ENCODE measurements at places on chromosomes 13 and 19. TPM values are rescaled to one million over a fixed set of nuclear protein-coding genes. Genes with fewer than 3 reads are reported as not detected.

DNA sequence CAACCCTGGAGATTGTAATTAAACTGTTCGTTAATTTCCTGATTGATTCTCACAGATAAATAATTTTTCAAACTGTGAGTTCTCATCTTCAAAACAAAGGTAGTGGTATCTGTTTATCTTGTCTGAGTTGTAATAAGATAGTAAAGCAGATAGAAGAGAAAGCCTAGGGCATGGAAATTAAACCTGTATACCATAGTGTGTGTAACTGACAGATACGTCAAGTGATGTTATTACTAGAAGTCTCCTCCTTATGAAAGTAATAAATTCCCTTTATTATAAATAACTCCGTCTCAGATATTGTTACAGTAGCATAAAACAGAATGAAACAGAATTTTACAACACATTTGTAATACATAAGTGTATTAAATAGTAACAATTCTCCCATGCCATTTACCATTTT is 1065.1 kb downstream of the SLITRK1 start:
- no peak for DNase-seq

- no peak for DNase-seq
These were observed 55.6 kb downstream of the TMED1 start for GRCh38 chr19:10780368-10780767.

- no peak for DNase-seq
These were observed 27.6 kb downstream of the EDNRB start for GRCh38 chr13:77891041-77891440.

DNA sequence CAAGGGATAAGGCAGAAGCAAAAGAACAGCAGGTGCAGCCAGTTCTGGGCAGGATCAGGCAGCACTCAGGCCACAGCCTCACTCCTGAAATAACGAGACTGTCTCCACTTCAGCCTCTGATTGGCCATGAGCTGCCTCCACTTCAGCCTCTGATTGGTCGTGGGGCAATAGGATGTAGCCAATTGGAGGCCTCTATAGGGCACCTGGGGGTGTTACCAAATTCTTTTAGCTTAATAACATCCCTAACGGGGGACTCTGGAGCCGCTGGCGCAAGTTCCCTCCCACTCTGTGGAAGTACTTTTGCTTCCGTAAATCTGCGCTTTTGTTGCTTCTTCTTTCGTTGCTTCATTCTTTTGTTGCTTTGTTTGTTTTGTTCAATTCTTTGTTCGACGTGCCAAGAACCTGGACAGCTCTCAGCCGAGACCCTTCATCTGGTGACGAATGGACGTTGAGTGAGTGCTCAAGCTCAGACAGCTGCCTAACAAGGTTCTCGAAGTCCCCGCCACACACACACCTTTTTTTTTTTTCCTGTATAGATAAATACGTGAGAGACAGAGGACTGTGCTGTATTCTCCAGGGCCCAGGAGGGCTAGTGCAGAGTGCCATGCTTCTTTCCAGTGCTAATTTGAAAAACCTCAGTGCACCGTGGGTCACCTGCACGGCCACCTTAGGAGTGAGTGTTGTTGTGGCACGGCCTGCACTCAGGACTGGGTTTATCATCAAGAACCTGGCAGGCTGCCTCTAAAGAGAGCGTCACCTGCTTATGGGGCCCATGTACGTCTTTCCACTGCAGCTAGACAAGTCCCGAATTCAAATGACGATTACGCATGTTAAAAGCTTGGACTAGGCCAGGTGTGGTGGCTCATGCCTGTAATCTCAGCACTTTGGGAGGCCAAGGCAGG is 32.0 kb upstream of the TUBGCP3 start:
- DNase-seq: peak; percentile 9

DNA sequence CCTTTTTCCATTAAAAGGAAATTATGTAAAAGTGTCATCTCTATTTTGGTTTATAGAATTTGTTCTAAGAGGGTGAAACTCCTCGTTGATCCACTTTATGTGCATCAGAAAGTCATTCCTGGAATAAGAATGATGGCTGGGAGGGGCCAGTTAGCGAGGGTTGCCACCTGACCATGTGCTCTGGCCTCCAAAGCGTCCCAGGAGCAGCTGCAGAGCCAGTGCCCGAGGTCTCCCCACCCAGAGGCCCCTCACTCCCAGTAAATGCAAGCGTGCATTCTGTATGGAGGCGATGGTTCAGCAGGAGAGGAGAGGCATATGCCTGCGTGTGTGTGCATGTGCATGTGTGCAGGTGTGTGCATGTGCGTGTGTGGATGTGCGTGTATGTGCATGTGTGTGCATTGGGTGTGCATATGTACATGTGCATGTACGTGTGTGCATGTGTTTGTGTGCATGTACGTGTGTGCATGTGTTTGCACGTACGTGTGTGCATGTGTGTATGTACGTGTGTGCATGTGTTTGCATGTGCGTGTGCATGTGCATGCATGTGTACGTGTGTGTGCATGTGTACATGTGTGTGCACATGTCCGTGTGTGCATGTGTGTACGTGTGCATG is 345.8 kb downstream of the TEX29 start:
- no peak for DNase-seq

DNA sequence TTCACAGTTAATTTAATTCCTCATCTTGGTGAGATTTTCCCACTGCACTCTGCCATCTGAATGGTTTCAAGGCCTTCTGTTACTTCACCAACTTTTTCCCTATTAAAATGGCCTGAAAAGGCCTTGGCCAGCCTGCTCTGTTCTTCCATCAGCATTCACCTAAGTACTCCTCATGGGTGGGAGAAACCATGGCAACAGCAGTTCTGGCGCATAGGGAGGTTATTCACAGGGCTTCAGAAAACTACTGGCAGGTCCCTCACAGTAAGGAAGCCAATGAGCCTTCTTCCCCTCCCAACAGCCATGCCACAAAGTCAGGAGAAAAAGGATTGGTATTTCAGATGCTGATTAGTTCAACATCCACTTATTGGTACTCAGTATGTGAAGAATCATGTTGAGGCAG is 17.2 kb upstream of the GJB2 start:
- no peak for DNase-seq

- no peak for DNase-seq
These were observed 2.5 kb downstream of the POLR1G start for GRCh38 chr19:45408830-45409556.

GRCh38 chr19:45103508-45104319 is 10.7 kb downstream of the PPP1R37 start:
- DNase-seq: no peak

DNA sequence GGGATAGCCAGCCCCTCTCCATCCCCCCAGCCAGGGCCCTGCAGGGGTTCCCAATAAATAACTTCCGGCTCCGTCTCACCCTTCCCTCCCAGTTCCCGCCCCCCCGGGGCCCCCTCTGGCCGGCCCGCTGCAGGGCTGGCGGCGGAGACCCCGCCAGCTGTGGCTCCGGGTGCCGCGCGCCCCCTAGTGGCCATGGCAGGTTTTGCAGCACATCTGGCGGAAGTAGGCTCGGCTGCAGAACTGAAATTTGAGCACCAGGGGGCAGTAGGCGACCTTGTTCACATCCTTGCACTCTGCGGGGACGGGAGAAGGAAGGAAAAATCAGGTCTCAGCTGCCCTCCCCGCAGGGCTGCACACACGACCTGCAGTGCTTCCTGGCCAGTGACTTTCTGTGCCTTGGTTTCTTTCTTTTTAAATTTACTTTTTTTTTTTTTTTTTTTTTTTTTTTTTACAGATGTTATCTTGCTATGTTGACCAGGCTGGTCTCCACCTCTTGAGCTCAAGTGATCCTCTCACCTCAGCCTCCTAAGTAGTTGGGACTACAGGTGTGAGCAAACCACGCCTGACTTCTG is 3.6 kb upstream of the MYO1F start:
- DNase-seq: peak; percentile 84

DNA sequence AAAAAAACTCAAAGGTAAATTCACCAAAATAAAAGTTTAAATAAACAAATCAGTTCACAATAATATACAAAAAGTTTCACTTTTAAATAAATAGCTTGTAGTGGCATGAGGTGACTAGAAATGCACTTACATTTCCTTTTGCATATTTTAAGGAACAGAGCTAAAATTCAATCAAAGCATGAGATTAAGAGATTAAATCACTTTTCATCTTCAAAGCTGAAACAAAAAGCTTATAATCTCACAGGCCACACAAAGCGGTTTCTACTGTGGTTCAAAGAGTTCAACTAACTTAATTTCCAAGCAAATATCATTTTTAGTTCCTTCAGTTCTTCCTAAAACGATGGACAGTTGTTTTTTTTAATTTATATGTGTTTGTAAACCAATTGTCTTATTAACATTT is 38.9 kb downstream of the TSC22D1 start:
- no peak for DNase-seq

- DNase-seq: peak; percentile 38
These were observed 8.2 kb downstream of the ZNF677 start for GRCh38 chr19:53246498-53246897.

DNA sequence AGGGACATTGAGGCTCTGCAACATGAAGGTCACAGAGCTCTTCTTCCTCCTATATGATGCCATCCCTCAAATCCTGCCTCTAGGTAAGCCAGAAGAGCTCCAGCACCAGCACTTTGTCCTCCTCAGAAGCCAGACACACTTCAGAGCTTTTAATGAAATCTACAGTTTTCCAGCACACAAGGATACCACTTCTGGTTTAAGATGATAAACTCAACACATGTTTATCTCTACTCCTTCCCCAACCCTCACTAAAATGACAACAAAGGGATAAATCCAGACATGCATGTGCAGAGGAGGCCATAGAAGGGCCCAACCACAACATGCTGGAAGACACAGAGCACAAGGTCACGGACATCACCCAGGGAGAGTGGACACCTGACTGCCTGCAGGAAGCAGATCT is 195.3 kb downstream of the USP12 start:
- DNase-seq: no peak

NEK3 gene
- total RNA-seq: 32.2 TPM

FLT3LG gene
- total RNA-seq: 11.7 TPM

KLK10 gene
- not detected for total RNA-seq

PTGIR gene
- total RNA-seq: not detected

NLRP9 gene
- not detected for total RNA-seq

LYL1 gene
- total RNA-seq: 72.5 TPM

MYH14 gene
- total RNA-seq: not detected

OR7C1 gene
- not detected for total RNA-seq

OR4F17 gene
- not detected for total RNA-seq

CD33 gene
- not detected for total RNA-seq

GIPC3 gene
- not detected for total RNA-seq

SIGLEC10 gene
- total RNA-seq: 23.3 TPM

IRGC gene
- not detected for total RNA-seq
